Psoas muscle (tissue), 8 donors: ENCODE measurements at places on chromosomes 2 and 18. TPM values are rescaled to one million over a fixed set of nuclear protein-coding genes. Genes with fewer than 3 reads are reported as not detected.

DNA sequence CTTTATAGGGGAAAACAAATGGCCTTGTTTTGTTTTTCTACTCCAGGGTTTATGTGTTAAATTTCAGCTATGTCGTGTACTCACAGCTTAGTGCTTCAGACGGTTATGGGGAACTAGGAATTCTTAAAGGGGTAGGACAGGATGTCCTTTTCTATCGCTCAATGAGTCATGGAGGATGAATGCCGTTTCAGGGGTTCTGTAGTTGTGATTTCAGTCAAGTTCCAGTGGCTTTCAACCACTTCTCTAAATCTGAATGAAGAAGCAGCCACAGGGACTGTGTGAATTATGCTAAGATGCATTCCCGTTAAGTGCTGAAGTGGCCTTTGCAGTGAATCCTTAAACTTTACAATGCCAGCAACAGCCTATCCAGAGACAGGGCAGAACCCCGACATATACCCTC is 1231.7 kb upstream of the ZEB2 start:
- no peak overlapping the region for H3K4me3 ChIP-seq
- DNase-seq: no peak
- H3K4me1 ChIP-seq: peaks cover 13% of the 10 kb centered on the region
- H3K27ac ChIP-seq: peak overlapping the region; percentile 19

GRCh38 chr2:106745468-106745867 is 140.5 kb downstream of the ST6GAL2 start:
- no peaks in the 10 kb centered on the region for H3K4me1 ChIP-seq
- H3K36me3 ChIP-seq: no peaks in the 10 kb centered on the region
- no peak for DNase-seq
- H3K27me3 ChIP-seq: no peaks in the 10 kb centered on the region
- H3K4me3 ChIP-seq: no peak overlapping the region

DNA sequence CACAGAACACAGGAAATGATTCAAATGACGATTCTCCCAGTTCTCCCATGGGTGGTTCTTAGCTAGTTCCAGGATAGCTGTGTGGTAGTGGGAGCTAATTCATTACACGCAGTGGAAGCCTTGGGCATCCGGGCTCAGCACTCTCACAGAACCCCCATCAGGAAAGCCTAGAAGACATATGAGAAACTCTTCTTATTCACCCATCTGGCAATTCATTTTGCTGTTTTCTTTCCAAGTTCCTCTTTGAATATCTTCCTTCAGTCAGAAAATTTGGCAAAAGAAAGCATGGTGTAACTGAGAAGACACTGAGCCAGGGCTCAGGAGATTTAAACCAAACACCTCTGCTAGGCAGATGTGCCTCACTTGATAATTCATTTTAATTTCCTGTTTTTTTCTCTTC is 85.2 kb upstream of the FN1 start:
- no peaks in the 10 kb centered on the region for H3K4me1 ChIP-seq
- H3K27me3 ChIP-seq: no peaks in the 10 kb centered on the region
- no peaks in the 10 kb centered on the region for H3K36me3 ChIP-seq
- DNase-seq: no peak
- H3K4me3 ChIP-seq: no peak overlapping the region

The CLIP4 gene
- total RNA-seq: 88.0 TPM

GRCh38 chr2:219829667-219830352 is 202.4 kb downstream of the SLC4A3 start:
- H3K27me3 ChIP-seq: no peaks in the 10 kb centered on the region
- no peaks in the 10 kb centered on the region for H3K36me3 ChIP-seq
- DNase-seq: no peak
- H3K27ac ChIP-seq: no peak overlapping the region

The ST6GAL2 gene
- total RNA-seq: not detected

- H3K27ac ChIP-seq: no peak overlapping the region
- DNase-seq: no peak
- no peaks in the 10 kb centered on the region for H3K27me3 ChIP-seq
Observed at GRCh38 chr2:86480105-86480504, 38.9 kb downstream of the KDM3A start.

GRCh38 chr2:128272601-128273468 is 45.8 kb downstream of the HS6ST1 start:
- no peak overlapping the region for H3K27ac ChIP-seq
- H3K4me1 ChIP-seq: no peaks in the 10 kb centered on the region
- H3K4me3 ChIP-seq: no peak overlapping the region
- no peaks in the 10 kb centered on the region for H3K36me3 ChIP-seq

- DNase-seq: peak; percentile 40
- H3K4me1 ChIP-seq: peaks cover 14% of the 10 kb centered on the region
- H3K4me3 ChIP-seq: no peak overlapping the region
- H3K27ac ChIP-seq: no peak overlapping the region
- no peaks in the 10 kb centered on the region for H3K27me3 ChIP-seq
Observed at GRCh38 chr2:197179744-197180498, 130.7 kb downstream of the ANKRD44 start.

The DSC2 gene
- total RNA-seq: 1.3 TPM

GRCh38 chr2:134718817-134719814 is at the start of gene TMEM163:
TSS of gene TMEM163 (minus strand) at chr2:134719000.
- peak within 1 kb of the TSS; percentile 59 for H3K4me3 ChIP-seq
- peaks cover 14% of the 10 kb centered on the region for H3K27me3 ChIP-seq
- no peak within 1 kb of the TSS for H3K27ac ChIP-seq
- H3K4me1 ChIP-seq: no peaks in the 10 kb centered on the region
- H3K36me3 ChIP-seq: no peaks in the 10 kb centered on the region

DNA sequence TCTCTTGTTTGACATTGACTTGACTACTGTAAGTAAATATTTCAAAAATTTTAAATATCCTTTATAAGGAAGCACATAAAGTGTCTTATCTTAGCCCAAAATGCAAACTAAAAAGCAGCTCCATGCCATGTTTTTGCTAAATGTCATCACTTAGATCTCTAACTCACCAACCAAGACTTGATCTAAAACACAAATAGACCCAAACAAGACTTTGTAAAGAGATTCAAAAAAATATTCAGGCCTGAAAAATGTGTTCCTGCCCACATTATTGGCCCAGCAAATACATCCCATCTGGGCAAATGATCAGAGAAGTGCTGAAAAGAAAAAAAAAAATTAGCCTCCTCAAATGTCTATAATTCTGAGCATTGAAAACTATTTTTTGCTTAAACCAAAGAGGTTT is 187.6 kb downstream of the MREG start:
- DNase-seq: no peak
- H3K27ac ChIP-seq: no peak overlapping the region
- no peaks in the 10 kb centered on the region for H3K27me3 ChIP-seq
- no peaks in the 10 kb centered on the region for H3K4me1 ChIP-seq
- no peaks in the 10 kb centered on the region for H3K36me3 ChIP-seq

The SAG gene
- not detected for total RNA-seq

DNA sequence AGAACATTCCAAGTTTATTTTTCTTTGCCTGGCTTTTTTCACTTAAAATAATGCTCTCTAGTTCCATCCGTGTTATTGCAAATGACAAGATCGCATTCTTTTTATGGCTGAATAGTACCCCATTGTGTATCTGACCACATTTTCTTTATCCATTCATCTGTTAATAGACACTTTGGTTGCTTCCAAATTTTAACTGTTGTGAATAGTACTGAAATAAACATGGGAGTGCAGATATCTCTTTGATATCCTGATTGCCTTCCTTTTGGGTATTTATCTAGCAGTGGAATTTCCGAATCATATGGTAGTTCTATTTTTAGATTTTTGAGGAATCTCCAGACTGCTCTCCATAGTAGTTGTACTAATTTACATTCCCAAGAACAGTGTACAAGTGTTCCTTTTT is 230.5 kb downstream of the FIGN start:
- H3K4me1 ChIP-seq: no peaks in the 10 kb centered on the region
- no peaks in the 10 kb centered on the region for H3K27me3 ChIP-seq
- H3K4me3 ChIP-seq: no peak overlapping the region
- no peak for DNase-seq
- H3K27ac ChIP-seq: no peak overlapping the region

DNA sequence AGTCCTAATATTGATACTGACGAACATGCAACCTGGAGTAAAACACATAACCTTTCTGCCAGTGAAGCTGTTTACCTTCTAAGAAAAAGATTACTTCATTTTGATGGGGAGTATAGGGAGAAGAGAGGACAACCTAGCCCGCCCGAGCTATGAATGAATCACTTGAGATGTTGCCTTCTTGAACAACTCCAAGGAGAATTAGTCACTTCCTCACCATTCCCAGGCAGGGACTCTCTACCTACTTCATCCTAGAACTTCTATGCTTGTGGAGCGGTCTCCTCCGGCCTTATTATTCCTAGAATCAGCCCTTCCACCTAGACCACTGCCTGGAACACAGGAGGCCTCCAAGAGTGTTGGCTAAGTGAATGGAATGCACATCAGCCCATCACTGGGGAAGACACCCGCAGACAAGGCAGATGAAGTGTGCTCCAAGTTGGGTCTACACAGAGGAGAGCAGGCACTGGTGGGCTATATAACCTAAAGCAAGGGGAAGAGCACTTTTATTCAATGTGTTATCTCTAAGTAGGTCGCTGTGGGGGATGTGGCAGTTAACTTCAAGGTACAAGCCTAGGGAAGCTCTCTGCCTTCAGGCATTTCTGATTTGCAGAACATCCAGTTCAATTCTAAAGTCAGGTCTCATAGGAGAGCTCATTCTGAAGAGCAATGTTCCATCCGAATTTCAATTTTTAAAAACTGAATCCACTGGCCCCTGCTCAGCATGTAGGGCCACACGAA is 57.4 kb downstream of the STK39 start:
- H3K36me3 ChIP-seq: no peaks in the 10 kb centered on the region
- no peak for DNase-seq
- no peak overlapping the region for H3K27ac ChIP-seq
- no peaks in the 10 kb centered on the region for H3K4me1 ChIP-seq
- H3K4me3 ChIP-seq: no peak overlapping the region

The MAL gene
- total RNA-seq: not detected

- DNase-seq: no peak
- no peak overlapping the region for H3K4me3 ChIP-seq
- H3K27me3 ChIP-seq: no peaks in the 10 kb centered on the region
- H3K36me3 ChIP-seq: peaks cover 67% of the 10 kb centered on the region
- H3K4me1 ChIP-seq: no peaks in the 10 kb centered on the region
Observed at GRCh38 chr2:200498402-200499162, 11.3 kb downstream of the KCTD18 start.

DNA sequence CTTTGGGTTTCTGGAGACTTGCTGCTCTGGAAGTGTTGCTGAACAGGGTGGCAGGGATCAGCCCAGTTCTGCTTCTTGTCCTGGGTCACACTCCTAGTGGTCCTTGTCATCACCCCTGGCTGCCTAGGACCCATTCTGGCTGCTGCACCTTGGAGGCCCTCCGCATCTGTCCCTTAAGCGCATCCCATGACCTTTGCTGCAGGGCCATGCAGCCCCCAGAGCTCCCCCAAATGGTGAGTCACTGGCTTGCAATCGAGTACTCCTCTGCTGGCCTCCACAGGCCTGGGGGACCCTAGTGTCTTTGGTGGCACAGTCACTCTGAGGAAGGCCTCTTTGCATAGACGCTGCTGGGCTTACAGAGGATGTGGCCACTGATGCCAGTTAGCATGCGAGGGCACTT is 188.5 kb downstream of the ASB1 start:
- no peak for DNase-seq
- H3K4me3 ChIP-seq: no peak overlapping the region
- H3K4me1 ChIP-seq: no peaks in the 10 kb centered on the region
- no peaks in the 10 kb centered on the region for H3K27me3 ChIP-seq

The IL1B gene
- 0.42 TPM for total RNA-seq

GRCh38 chr2:224793946-224794345 is 77.8 kb upstream of the CCDC195 start:
- no peak for DNase-seq
- H3K36me3 ChIP-seq: no peaks in the 10 kb centered on the region
- no peak overlapping the region for H3K4me3 ChIP-seq
- no peak overlapping the region for H3K27ac ChIP-seq
- no peaks in the 10 kb centered on the region for H3K27me3 ChIP-seq

The TEX44 gene
- not detected for total RNA-seq

GRCh38 chr2:224211181-224211480 is 172.0 kb upstream of the SERPINE2 start:
- H3K4me1 ChIP-seq: no peaks in the 10 kb centered on the region
- no peak for DNase-seq
- H3K27ac ChIP-seq: no peak overlapping the region
- H3K27me3 ChIP-seq: no peaks in the 10 kb centered on the region
- no peaks in the 10 kb centered on the region for H3K36me3 ChIP-seq
- no peak overlapping the region for H3K4me3 ChIP-seq

- no peak overlapping the region for H3K4me3 ChIP-seq
- no peak overlapping the region for H3K27ac ChIP-seq
- H3K27me3 ChIP-seq: no peaks in the 10 kb centered on the region
- no peaks in the 10 kb centered on the region for H3K4me1 ChIP-seq
Observed at GRCh38 chr2:123916531-123916930, 108.6 kb upstream of the CNTNAP5 start.

The CNGA3 gene
- not detected for total RNA-seq

DNA sequence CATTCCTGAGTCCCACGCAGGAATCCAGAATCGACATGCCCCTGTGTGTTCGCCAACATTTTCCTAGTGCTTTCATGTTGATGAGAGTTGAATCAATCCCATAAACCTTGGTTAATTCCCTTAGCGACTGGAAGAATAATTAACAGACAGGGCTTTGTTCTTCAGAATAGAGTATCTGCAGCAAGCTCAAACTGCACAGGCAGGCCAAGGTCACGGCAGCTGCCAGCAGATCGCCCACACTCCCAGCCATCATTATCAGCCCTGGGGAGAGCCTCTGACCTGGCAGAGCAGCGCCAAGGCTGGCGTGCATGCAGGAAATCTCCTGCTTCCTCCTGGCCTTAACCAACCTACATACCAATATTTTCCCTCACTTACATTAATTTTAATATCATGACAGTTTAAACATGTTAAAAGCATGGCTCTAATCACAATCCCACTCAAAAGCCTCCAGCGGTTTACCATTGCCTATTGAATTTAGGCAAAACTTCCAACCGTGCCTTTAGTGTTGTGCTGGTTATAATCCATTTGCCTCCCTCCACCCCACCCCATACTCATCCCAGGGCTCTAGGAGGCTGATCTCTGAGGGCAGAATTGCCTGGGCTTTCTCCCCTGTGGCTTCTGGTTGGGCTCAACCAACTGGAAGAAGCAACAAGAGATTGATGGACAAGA is 46.8 kb upstream of the NCK2 start:
- DNase-seq: no peak
- H3K27me3 ChIP-seq: no peaks in the 10 kb centered on the region
- no peak overlapping the region for H3K27ac ChIP-seq
- H3K4me1 ChIP-seq: no peaks in the 10 kb centered on the region

DNA sequence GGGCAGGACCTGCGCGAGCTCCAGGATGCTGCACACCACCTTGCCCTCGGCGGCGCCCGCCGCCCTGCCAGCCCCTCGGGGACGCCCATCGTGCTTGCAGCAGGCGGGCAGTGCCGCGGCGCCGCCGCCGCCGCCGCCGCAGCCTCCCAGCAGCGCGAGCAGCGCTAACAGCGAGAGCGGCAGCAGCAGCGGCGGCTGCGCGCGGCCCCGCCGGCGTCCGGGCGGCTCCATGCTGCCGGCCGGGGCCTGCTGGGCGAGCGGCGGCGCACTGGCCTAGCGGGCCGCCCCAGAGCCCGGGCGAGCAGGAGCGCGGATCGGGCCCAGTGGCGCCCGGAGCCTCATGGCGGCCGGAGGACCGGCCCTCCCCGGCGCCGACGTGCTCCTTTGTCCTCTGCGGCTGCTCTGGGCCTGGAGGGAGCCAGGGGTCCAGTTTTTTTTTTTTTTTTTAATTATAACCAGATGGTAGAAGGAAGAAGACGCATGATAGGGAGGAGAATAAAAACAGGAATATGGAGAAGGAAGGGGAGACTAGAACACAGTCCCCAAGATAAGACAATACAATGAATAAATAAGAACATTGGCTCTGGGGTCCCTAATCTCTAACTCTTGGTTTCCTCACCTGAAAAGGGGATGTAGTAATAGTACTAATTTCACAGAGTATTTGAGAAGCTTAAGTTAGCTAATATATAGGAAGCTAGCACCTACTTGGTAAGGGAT is 17.1 kb upstream of the ANKRD62 start:
- H3K36me3 ChIP-seq: no peaks in the 10 kb centered on the region
- no peaks in the 10 kb centered on the region for H3K27me3 ChIP-seq
- DNase-seq: peak; percentile 49
- H3K4me3 ChIP-seq: peak overlapping the region; percentile 47
- H3K27ac ChIP-seq: no peak overlapping the region
